ENCODE measurements at places on chromosomes 1 and 21.
A peak's percentile ranks its signal among the peaks of the same experiment; 100 is the strongest.

- DNase-seq: no peak
Observed at GRCh38 chr1:235022341-235022980, 106.2 kb downstream of the TOMM20 start.

DNA sequence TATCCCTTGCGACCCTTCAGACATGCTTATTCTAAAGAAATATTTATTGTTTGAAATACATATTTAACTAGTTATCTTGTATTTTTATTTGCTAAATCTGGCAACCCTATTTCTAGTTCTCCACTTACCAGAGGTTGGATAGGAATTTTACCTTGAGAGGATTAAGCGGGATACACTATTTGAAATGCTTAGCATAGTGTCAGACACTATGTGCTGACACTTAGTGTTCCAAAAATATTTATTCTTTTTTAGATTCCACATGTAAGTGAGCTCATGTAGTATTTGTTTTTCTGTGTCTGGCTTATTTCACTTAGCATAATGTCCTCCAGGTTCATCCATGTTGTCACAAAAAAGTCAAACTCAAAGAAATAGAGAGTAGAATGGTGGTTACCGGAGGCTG lies 78.7 kb downstream of the NTMT2 start:
- no peak for DNase-seq

DNA sequence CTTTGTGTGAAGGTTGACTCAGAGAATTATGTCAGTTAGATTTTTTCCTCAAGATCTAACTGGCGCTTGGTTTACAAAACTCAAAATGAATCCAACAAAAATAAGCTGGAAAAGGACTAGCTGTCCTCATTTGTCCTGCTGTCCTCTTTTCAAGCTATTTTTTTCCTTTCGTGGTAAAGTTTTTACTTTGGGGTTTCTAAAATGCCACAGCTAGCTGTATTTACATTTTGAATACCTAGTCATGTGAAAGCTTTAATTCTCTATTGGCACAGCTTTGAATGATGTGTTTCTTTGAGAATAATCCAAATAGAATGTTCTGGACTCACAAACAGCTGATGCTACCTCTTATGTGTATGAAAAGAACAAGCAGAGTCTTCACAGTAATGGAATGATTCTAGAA lies 673.6 kb upstream of the NR5A2 start:
- no peak for DNase-seq

DNA sequence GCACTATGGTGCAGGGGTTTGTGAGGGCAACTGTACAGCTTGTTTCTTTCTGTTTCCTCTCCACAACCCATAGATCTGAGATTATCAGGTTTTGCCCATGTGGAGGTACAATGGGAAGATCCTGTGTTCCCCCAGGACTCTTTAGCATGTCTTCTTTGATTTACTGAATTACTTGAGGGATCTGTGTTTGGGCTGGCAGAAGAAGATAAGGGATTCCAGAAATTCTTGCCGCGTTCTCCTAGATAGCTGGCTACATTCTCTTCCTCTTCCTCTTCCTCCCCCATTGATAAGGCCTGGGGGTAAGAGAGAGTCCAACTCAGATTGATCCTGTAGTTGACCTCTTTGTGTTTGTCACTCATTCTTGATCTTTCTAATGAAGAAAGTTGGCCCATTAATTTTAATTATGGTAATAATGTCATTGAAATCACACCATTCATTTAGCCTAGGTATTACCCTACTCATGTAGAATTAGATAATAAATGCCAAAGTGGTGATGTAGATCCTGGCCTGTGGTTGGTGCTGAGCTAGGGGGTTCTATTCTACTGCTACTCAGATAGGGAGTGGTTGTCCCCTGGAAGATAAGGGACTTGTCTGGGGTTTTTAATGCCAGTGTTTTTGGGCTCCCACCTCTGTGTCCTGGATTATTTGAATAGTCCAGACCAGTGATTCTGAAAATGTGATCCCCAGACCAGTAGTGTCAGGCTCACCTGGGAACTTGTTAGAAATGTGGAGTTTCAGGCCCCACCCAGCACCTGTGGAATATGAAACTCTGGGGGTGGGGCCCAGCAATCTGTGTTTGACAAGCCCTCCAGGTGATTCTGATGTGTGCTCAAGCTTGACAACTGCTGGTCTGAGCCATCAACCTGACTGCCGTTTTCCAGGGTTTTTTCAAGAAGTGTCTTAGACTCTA lies 122.2 kb downstream of the NOS1AP start:
- peak; percentile 91 for DNase-seq

GRCh38 chr1:198253668-198254067 lies 96.9 kb downstream of the NEK7 start:
- peak; percentile 82 for DNase-seq

DNA sequence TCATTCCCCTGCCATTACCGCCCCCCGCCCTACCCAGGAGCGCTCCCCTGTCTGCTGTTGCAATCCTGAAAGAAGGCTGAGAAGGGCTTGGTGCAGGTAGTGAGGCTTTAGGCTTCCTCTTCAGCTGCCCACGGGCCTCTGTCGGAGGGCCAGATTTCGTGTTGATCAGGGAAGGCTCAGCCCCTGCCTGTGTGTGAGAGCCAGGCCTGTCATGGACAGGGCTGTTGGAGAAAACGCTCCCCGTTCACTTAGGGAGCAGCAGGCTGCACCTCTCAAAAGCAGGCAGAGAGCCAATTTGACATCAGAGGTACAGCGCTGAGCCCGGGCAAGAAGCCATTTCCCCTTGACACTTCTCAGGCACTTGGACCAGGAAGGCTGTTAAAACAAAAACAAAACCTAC lies 19.0 kb downstream of the TEX35 start:
- no peak for DNase-seq

GRCh38 chr1:230834292-230834691 lies 34.0 kb downstream of the C1orf198 start:
- DNase-seq: no peak

- DNase-seq: peak; percentile 23
Observed at GRCh38 chr21:42258150-42258884, 39.4 kb downstream of the ABCG1 start.

DNA sequence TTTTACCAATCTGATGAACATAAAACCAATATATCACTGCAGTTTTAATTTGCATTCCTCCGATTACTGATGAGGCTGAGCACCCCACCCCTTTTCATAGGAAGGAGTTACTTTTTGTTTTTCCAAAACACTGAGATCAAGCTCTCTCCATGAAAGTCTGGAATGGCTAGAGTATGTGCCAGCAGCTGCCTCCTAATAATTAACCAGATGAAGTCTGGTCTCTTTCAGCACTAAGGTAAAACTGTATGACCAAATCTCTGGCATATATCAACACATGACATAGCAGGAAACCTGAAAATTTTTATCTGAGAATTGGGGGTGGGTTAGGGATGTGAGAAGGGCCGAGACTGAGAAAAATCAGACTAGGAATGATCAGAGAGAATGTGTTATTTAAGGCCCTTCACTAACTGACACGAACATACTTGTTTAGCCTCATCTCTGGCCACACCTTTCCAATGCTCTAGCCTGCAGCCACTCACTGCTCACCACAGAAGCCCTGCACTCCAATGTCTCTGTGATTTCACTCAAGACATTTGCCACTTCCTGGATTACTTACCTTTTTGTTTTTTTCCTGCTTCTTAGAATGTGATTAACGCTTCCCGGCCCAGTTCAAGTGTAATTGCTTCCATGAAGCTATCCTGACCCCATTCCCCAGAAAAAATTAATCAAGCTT lies 34.7 kb downstream of the WASF2 start:
- DNase-seq: peak; percentile 12

- no peak for DNase-seq
Observed at GRCh38 chr21:33948951-33949444, 33.4 kb upstream of the ATP5PO start.

DNA sequence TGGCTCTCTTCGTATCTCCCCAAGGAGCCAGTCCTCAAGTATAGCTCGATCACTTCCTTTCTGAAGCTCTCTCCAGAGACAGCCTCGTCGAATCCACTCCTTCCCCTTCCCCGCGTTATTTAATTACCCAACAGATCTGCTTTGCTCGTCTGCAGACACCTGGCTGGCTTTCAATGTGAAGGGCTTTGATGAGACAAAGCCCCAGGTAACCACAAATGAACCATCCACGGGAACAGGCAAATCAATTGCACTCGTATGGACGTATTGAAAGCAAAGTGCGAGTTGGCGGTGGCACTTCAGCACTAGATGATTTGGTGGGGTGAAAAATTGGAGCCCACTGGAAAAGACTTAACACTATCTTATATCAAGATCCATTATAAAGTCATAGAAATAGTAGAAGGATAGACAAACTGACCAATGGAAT lies 364 bp upstream of the BCAR3 start:
- DNase-seq: no peak
